Heart right ventricle (tissue), 16 donors: ENCODE measurements at places on chromosomes 16 and 17. TPM values are rescaled to one million over a fixed set of nuclear protein-coding genes. Genes with fewer than 3 reads are reported as not detected.
A peak's percentile ranks its signal among the peaks of the same experiment; 100 is the strongest.

DNA sequence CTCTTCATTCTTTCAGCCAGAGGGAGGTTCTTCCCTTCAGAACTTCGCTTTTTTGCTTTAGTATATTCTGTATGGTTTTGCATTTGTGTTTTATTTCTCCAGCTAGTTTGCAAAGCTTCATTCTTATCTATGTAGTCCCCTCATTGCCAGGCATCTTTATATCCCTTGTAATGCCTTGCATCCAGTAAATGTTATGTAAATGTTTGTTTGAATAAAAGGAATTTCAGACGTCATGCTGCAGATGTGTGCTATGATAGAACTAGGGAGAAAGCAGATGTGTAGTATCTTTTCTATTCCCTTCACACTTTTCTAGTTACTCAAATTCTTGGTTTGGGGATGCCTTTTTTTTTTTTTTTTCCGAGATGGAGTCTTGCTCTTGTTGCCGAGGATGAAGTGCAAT lies 62.6 kb upstream of the RASL10B start:
- DNase-seq, result no peak

DNA sequence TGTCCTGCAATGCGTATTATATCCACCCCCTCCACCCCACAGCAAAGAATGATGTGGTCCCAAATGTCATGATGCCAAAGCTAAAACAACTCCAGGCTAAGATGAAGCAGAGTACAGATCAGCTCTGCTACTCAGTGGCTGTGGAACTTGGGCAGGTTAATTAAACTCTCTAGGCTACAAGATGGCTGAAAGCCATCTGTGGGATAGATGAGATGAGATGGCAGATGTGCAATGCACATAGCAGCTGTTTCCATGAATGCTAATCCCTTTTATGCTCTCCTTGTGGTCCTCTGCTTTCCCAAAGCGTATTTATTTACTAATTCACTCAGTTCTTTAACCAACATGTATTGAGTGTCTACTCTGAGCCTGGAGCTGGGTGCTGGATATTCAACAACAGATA lies 114.4 kb downstream of the GRIN2A start:
- DNase-seq, result no peak

DNA sequence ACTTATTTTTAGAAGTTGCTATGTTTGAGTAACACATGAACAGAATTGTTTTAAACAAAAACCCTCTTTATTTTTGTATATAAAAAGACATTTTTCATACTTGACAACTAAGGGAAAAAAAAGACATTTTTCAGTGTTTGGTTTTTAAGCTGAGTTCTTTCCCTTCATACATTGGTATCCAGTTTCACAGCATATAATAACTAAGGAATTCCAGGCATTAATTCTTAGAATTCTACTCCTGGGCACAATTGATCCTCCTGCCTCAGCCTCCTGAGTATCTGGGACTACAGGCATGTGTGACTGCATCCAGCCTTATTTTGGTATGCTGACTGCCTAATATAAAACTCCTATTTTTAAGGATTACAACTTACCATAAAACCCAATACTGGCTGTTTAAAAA lies 8.4 kb downstream of the FBXO47 start:
- no peak for DNase-seq

DNA sequence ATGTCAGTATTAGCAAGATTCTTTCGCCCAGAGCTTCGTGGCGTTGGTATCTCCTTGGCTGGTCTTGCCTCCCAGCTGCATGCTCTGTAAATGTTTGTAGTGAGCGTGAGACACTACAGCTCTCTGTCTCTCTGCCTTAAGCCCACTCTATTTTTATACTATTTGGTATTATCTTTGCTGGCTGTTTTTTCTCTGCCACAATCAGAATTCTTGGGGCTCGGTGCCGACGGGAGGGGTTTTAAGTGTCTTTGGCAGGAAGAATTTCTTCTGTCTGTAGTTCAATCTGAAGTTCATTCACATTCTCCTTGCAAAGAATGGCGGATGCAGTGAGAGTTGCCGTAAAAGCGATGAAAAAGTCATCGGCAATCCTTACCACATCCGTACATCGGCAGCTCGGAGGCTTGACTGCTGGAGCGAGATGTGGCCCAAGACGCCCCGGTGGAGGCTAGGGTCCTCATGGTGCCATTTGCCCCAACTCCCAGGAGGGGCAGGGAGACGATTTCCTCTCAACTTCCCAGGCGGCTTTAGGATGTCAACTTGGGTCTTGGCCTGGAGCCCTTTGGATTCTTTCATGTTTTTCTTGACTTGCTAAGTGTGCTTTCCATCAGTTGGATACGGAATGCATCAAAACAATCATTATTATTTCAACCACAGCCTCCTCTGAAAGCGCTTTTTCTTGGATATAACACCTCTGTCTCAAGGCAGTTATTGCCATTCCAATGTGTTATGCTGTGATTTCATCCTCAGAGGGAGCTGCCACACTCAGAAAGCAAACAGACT lies 132.3 kb upstream of the SDK2 start:
- no peak for DNase-seq

GRCh38 chr16:24203675-24204074 lies 52.5 kb upstream of the CACNG3 start:
- no peak for DNase-seq

DNA sequence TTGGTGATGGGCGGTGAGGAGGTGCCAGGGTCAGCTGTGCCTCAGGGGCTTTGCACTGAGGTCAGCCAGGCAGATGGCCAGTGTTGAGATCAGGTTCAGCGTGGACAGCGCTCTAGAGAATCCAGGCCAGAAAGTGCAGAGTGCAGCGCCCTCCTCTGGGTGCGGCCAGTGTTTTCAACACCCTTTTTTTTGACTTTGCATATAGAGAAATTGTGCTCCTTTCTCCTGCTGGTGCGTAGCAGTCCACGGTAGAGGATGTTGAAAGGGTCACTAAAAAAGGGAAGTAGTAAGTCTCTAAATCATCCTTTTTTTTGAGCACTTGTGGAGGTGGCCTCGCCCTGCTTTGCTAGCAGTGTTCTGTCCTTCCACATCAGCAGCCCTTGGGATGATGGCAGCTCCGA lies 53.9 kb downstream of the BANP start:
- no peak for DNase-seq

DNA sequence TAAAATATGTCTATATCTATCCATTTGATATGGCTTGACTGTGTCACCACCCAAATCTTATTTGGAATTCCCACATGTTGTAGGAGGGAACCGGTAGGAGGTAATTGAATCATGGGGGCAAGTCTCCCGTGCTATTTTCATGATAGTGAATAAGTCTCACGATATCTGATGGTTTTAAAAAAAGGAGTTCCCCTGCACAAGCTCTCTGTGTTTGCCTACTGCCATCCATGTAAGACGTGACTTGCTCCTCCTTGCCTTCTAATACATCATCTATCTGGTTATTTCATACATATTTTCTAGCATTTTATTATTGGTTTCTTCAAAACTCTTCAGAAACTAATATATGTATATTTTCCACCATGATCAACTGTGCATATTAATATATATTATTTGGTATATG lies 57.3 kb upstream of the AMZ2 start:
- no peak for DNase-seq

DNA sequence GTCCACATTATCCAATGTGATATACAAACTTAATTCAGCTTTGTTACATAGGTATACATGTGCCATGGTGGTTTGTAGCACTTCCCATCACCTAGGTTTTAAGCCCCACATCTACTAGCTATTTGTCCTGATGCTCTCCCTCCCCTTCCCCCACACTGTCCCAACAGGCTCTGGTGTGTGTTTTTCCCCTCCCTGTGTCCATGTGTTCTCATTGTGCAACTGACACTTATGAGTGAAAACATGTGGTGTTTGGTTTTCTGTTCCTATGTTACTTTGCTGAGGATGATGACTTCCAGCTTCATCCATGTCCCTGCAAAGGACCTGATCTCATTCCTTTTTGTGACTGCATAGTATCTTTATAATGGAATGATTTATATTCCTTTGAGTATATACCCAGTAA lies 196.7 kb downstream of the CDH11 start:
- DNase-seq, result no peak

- DNase-seq, result no peak
These were observed 26.2 kb upstream of the SLC12A3 start for GRCh38 chr16:56838622-56839337.

GRCh38 chr16:1823821-1824220 lies 2.8 kb downstream of the HAGH start:
- DNase-seq, result no peak

GRCh38 chr16:72740347-72740746 lies 307.6 kb downstream of the ZFHX3 start:
- DNase-seq, result no peak

DNA sequence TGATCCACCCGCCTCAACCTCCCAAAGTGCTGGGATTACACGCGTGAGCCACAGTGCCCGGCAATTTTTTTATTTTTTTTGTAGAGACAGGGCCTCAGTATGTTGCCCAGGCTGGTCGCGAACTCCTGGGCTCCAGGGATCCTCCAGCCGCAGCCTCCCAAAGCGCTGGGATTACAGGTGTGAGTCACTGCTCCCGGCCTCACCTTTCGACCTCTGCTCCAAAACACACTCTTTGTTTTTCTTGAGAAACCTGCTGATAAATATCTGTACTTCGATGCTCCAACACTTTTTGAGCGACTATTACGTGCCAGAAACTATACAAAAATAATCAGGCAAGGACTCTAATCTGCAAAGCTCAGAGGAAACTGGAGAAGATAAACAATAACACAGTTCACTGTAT lies 1.0 kb downstream of the MED1 start:
- no peak for DNase-seq

GRCh38 chr16:58176608-58177352 lies 21.1 kb downstream of the CSNK2A2 start:
- no peak for DNase-seq

GRCh38 chr17:74212209-74212912 lies 1.0 kb upstream of the TTYH2 start:
- no peak for DNase-seq

- DNase-seq, result no peak
These were observed 412.0 kb downstream of the HAPSTR1 start for GRCh38 chr16:9503251-9503984.

- no peak for DNase-seq
These were observed 21.4 kb downstream of the CDH5 start for GRCh38 chr16:66387817-66388332.

- DNase-seq, result no peak
These were observed 117.4 kb downstream of the PHKB start for GRCh38 chr16:47578573-47578972.

- DNase-seq, result no peak
These were observed 793.3 kb upstream of the SOX9 start for GRCh38 chr17:71327376-71328059.

- no peak for DNase-seq
These were observed 19.3 kb upstream of the NSMCE1 start for GRCh38 chr16:27287887-27288286.

- no peak for DNase-seq
These were observed 10.6 kb upstream of the CDH8 start for GRCh38 chr16:62046801-62047200.

- DNase-seq, result no peak
These were observed 95.8 kb upstream of the CRHR1 start for GRCh38 chr17:45688353-45688752.

- no peak for DNase-seq
These were observed 912 bp downstream of the COQ7 start for GRCh38 chr16:19068237-19068815.

DNA sequence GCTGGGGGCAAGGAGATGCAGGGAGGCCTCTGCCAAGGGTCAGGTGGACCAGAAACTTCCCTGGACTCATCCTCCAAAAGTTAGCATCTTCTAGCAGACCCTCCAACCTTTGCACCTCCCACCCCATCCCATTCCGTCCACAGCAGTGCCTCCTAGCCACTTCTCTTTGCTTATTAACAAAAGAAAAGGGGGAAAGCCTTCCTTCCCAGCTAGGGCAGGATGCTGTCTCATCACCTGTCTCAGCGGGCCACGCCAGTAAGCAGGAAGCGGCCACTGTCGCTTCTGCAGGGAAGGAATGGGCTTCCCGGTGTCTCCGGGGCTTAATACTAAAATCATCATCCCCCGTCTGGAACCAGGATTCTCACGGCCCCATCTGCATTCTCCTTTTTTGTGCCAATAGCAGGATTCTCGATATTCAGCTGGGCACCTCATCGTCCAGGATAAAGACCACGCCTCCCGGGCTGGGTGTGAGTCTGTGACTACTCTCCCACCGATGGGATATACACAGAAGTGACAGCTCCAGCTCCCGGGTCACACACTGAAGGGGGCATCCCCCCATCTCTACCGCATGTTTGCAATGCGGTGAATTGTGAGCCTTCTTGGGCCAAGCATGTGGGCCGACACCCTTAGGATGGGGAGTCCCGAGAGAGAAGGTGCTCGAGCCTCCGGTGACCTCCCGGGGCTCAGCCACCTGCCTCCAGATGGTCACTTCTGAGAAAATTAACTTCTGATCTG lies 15.5 kb upstream of the RBFOX3 start:
- DNase-seq, result peak; percentile 1

- DNase-seq, result no peak
These were observed 2.4 kb downstream of the CACNG4 start for GRCh38 chr17:66966704-66967418.

- DNase-seq, result no peak
These were observed 65.2 kb upstream of the TRAP1 start for GRCh38 chr16:3782566-3782965.

- no peak for DNase-seq
These were observed 12.8 kb downstream of the PHF12 start for GRCh38 chr17:28938552-28938951.

- DNase-seq, result no peak
These were observed 28.7 kb downstream of the ARHGAP27 start for GRCh38 chr17:45403906-45404490.

Gene SDR42E2
- total RNA-seq, result 0.09 TPM

Gene TBC1D3E
- not detected for total RNA-seq

Gene KRT13
- not detected for total RNA-seq

Gene TK2
- 23.7 TPM for total RNA-seq

Gene GAST
- total RNA-seq, result not detected

Gene CYGB
- 23.2 TPM for total RNA-seq

Gene CASKIN2
- total RNA-seq, result 36.6 TPM

Gene MT1H
- total RNA-seq, result not detected

Gene TEKT5
- not detected for total RNA-seq
